Kasumi-1 (cell line): ENCODE measurements at places on chromosomes 12 and 14.

DNA sequence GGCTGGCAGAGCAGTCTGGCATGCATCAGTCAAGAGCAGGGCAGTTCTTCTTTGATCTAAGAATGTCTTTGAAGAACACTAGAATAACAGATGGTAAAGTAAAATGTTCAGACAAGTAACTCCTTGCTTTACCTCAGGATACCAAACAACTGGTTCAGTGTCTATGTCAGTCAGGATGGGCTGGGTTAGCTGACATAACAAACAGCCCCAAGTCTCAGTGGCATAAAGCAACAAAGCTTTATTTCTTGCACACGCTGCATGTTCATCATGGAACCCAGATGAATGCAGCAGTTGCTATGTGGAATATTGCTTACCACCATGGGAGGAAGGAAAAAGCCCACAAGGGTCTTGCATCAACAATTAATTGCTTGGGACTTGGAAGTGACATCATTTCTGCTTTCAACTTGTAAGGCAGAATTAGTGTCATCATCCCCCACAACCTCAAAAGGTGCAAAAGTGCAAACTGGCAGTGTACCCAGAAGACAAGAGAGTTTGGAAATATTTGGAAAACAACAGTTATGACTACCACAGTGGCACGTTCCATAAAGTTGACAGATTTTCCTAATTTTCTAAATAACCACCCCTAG lies 21.2 kb downstream of the GPRC5D start:
- no peak for DNase-seq

GRCh38 chr14:64475585-64476273 lies 10.4 kb downstream of the AKAP5 start:
- no peak for DNase-seq

GRCh38 chr12:51994539-51994820 lies 12.3 kb upstream of the TAMALIN start:
- DNase-seq, result no peak

- peak; percentile 42 for DNase-seq
Observed at GRCh38 chr12:31322801-31323207, 3.1 kb downstream of the SINHCAF start.

GRCh38 chr14:32011225-32011624 lies 65.9 kb upstream of the ARHGAP5 start:
- no peak for DNase-seq

DNA sequence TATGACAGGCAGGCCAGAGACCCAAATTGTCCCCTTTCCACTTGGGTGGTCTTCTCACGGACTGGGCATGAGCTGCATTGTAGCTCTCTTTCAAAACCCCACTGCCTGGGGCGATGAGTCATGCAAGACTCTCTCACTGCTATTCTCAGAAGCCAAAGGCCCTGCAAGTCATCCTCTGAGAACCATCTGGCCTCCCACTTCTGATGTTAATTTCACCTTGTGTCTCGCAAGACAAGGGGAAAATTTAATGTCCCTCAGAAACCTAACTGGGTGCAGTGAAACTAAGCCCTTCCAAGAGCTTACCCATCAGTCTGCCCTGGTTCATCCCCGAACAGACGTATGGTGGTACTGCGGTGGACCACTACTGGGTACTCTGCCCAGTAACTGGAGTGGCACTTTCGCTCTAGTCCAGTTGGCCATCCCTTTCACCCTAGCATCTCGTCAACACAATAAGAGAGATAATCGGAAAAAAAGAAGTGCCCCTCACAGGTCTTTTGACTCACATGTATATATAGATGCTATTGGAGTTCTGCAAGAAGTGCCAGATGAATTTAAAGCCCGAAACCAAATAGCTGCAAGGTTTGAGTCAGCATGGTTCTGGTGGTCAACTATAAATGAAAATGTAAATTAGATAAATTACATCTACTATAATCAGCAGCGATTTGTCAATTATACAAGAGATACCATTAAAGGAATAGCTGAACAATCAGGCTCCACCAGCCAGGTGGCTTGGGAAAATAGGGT lies 31.3 kb upstream of the LALBA start:
- no peak for DNase-seq

DNA sequence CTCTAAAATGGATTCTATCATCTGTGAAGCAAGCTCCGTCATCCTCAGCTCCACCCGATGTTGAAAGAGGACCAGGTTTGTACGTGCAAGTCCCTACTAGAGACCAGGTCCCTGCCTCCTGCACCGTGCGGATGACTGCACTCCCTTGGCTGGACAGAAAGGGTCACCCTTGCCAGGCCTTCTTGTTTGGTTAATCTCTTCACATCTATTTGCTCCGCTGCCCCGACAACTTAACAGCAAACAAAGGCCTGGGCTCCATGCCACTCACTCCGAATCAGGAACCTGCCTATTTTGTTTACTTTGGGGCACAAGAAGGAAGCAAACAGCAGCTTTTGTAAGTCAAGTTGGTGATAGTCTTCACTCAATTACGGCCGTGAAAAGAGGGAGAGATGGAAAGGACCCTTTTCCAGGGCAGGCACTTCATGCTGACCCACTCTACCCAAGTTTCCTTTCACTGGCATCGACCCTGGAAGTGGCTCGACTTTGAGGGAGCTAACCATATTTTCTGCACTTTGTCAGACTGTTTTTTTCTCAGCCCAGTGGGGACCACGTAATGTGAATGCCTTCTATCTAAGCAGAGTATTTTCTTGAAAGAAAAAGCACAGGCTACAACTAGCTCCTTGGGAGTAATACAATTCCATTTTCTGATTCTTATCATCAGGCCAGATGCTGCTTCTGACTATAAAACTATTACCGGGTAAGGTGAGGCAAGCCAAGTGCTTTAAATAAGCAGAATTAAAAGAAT lies 202.6 kb downstream of the FOXN3 start:
- DNase-seq, result no peak

DNA sequence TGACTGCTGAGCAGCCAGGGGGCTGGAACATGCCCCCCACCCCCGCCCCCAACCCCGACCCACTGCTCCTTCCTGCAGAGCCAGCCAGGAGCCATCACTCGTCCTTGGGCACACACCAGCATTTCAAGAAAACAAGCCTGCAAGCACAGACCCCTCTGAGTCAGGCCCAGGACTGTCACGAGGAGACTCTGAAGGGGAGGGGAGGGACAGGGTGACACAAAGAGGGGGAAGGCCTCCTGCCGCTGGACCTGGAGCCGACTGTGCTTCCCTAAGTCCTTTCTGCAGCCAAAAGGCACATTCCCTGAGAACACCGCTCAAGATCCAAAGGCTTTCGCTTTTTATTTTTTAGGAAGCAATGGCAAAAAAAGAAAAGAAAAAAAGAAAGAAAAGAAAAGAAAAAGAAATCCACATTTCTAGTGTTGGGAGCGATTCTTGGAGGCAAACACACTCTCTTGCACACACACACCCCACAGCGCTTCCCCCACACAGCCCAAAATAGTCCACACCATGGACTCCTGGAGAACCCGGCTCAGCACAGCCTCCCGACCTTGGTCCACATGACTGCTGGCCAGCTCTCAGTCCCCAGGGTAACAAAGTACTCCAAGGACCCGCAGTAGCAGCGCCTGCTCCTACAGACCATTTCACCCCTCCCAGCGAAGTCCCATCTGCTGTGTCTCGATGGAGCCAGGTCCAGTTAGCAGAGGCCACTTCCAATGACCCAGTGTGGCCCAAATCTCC lies 101.7 kb downstream of the DPF3 start:
- no peak for DNase-seq

- DNase-seq, result no peak
Observed at GRCh38 chr12:10362325-10362724, 27.5 kb downstream of the KLRK1 start.

DNA sequence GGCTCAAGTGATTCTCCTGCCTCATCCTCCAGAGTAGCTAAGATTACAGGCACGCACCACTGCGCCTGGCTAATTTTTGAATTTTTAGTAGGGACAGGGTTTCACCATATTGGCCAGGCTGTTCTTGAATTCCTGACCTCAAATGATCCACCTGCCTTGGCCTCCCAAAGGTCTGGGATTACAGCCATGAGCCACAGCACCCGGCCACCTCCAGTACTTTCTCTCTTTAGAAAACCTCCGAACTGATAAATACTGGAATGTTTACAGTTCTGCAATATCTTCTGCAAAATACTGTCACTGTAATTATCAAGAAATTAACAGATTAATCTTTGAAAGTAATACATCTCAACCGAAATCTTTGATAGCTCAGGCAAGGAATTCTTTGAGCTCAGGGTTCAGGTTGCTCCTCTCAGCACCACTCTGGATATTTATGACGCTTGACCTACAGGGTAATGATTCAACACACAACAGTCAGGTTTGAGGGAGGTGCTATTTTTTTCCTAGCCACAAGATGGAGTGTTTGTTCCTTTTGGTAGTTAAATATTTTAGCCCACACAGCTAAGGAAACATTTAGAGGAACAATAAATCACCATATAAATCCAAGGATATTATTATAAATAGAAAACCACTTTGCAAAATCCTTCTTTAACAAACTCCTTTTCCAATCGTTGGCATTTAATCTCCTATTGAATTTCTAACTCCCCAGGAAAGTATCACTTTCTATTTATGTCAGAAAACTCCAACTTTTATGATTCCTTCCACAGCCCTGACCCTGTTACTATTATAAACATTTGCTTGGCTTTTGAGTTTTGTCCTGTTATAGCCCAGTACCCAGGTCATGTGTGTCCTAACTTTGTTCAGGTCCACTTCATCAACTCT lies 48.6 kb upstream of the GTF2A1 start:
- DNase-seq, result peak; percentile 77

GRCh38 chr14:102200690-102201352 lies 61.1 kb downstream of the WDR20 start:
- DNase-seq, result peak; percentile 65

GRCh38 chr12:22969521-22969920 lies 344.6 kb downstream of the ETNK1 start:
- DNase-seq, result no peak

- no peak for DNase-seq
Observed at GRCh38 chr12:131606218-131606901, 104.5 kb upstream of the SFSWAP start.

GRCh38 chr14:84894254-84894653 lies 635.7 kb upstream of the FLRT2 start:
- DNase-seq, result no peak

- no peak for DNase-seq
Observed at GRCh38 chr12:128966203-128966810, 113.0 kb downstream of the GLT1D1 start.

- DNase-seq, result no peak
Observed at GRCh38 chr12:84495711-84496110, 416.9 kb downstream of the SLC6A15 start.

DNA sequence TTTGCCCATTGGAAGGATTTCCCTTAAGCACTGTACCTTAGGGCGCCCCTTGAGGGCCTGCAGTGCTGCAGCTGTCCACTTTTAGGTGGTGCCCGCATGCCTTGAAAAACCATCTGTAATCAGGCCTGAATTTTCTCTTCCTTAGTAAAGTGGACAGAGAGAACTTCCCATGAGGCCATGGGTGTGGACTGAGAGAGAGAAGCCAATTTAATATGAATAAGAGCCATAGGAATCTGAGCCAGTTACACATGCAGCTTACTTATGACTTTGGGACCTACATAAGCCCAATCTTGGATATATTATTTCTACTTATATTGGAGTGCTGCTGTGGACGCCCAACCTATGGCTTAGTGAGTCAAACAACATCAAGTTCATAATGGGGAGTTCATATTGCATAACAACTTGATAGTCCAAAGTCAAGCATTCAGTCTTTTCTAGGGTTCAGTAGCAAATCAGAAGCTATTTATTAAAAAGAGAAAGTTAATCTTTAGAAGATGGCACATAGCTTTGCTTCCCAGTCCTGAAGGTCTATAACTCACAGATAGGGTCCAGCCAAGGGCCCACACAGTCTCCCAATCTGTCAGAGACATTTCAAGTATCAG lies 11.1 kb upstream of the ETV6 start:
- no peak for DNase-seq

DNA sequence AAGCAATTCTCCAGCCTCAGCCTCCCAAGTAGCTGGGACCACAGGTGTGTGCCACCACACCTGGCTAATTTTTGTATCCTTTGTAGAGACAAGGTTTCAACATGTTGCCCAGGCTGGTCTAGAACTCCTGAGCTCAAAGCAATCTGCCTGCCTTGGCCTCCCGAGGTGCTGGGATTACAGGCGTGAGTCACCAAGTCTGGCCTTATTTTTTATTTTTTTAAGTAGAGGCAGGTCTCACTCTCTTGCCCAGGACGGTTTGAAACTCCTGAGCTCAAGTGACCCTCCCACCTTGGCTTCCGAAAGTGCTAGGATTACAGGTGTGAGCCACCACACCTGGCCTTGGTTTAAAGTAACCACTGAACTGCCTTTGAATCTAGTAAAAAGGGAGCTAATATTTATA lies 56.8 kb downstream of the SPPL3 start:
- DNase-seq, result no peak

GRCh38 chr12:8648576-8649205 lies 13.9 kb downstream of the MFAP5 start:
- DNase-seq, result no peak

DNA sequence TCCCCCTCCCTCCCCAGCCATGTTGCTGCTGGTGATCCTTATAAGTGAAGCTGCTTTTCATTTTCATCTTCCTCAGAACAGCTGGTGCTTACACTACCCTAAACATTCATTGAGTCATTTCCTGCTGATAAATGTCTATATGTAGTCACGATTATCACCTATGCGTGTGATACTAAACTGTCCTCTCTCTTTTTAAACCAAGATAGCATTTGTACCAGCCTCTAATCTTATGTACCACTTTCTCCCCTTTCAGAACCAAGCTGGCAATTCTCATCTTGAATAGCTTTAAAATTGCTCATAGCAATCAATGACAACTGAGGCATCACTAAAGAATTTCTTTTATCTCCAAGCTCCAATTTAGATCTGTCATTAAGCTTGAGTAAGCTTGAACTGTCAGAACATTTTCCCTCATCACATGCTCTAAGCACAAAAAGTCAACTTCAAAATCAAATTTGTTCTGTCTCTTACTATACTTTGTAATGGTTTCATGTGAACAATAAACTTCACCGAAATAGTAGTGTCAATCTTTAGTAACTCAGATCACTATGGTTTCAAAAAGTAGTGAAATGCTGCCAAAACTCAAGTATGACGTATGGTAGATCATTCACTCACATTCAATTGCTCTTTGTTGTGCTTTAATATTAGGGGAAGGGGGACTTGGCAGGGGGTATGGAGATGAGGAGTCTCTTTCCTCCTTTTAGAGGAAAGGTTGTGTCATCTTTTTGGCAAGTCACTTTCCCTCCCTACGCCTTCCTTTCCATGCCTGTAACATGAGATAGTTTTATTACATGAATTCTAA lies 178.1 kb upstream of the NOVA1 start:
- no peak for DNase-seq

- no peak for DNase-seq
Observed at GRCh38 chr12:46472893-46473633, 100.5 kb upstream of the SLC38A2 start.

GRCh38 chr14:72889366-72889765 lies 4.5 kb downstream of the DPF3 start:
- DNase-seq, result no peak
